Upper lobe of right lung (tissue), 1 donor: ENCODE measurements at places on chromosomes 4 and X. TPM values are rescaled to one million over a fixed set of nuclear protein-coding genes. Genes with fewer than 3 reads are reported as not detected.

GRCh38 chr4:72557021-72557420 is 12.0 kb downstream of the ADAMTS3 start:
- no peak overlapping the region for H3K27ac ChIP-seq
- no peaks in the 10 kb centered on the region for H3K36me3 ChIP-seq
- H3K27me3 ChIP-seq: no peaks in the 10 kb centered on the region
- H3K4me1 ChIP-seq: no peaks in the 10 kb centered on the region
- H3K4me3 ChIP-seq: no peak overlapping the region

- no peaks in the 10 kb centered on the region for H3K36me3 ChIP-seq
- H3K4me1 ChIP-seq: no peaks in the 10 kb centered on the region
- DNase-seq: no peak
- no peaks in the 10 kb centered on the region for H3K27me3 ChIP-seq
- no peak overlapping the region for H3K4me3 ChIP-seq
Observed at GRCh38 chr4:153725136-153725830, 34.5 kb downstream of the RNF175 start.

MGAT4D gene
- not detected for total RNA-seq

GRCh38 chr4:110250023-110250387 is 51.6 kb upstream of the ELOVL6 start:
- H3K36me3 ChIP-seq: no peaks in the 10 kb centered on the region
- H3K27ac ChIP-seq: no peak overlapping the region
- no peaks in the 10 kb centered on the region for H3K4me1 ChIP-seq
- H3K4me3 ChIP-seq: no peak overlapping the region

- H3K27ac ChIP-seq: no peak overlapping the region
- H3K4me3 ChIP-seq: no peak overlapping the region
- no peak for DNase-seq
- H3K27me3 ChIP-seq: no peaks in the 10 kb centered on the region
- no peaks in the 10 kb centered on the region for H3K4me1 ChIP-seq
Observed at GRCh38 chrX:142036116-142036515, 132.4 kb downstream of the MAGEC1 start.

- H3K36me3 ChIP-seq: no peaks in the 10 kb centered on the region
- H3K4me3 ChIP-seq: no peak overlapping the region
- H3K27ac ChIP-seq: no peak overlapping the region
- no peak for DNase-seq
- no peaks in the 10 kb centered on the region for H3K4me1 ChIP-seq
Observed at GRCh38 chr4:118941149-118941548, 52.5 kb downstream of the SYNPO2 start.

DNA sequence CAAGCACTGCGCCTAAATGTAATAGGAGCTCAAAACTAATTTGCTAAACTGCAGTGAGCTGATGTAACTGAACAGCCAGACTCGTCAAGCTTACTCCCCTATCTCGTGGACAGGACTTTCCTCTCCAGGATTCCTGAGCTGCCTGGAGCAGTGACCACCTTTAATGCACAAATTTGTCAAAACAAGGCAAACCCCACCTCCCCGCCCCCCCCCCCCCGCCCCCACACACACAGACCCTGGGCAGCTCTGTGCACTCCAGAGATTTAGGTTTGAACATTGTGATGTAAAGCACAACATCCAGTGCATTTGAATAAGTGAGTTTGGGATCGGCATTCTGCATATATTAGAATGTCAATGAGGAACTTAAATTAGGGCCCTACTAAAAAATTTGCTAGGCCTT is 77.7 kb upstream of the DHX15 start:
- H3K4me3 ChIP-seq: no peak overlapping the region
- no peak overlapping the region for H3K27ac ChIP-seq
- no peak for DNase-seq
- H3K36me3 ChIP-seq: no peaks in the 10 kb centered on the region

DNA sequence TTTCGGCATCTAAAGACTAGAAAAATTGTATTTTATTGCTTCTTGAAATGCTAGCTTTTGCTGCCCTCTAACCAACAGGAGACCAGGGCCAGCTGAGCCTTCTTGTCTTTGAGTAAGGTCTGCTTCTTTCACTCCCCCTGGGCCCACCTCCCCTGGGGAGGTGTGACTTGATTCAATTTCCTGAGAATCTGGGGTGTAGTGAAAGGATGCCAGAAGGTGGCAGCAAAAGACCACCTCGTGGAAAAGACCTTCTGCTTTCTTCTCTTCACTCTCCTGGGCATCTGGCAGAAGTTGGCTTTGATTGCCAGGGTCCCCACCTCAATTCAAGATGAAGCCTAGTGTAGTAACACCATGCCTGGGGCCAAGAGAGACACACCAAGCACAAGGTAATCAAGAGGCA is 96.5 kb upstream of the MAOA start:
- no peak overlapping the region for H3K4me3 ChIP-seq
- no peaks in the 10 kb centered on the region for H3K4me1 ChIP-seq
- DNase-seq: no peak
- H3K27me3 ChIP-seq: no peaks in the 10 kb centered on the region

GRCh38 chr4:179585761-179586160 is 2143.5 kb upstream of the AGA start:
- H3K27me3 ChIP-seq: no peaks in the 10 kb centered on the region
- no peak overlapping the region for H3K4me3 ChIP-seq
- no peak overlapping the region for H3K27ac ChIP-seq
- no peak for DNase-seq
- H3K36me3 ChIP-seq: no peaks in the 10 kb centered on the region

ZFYVE28 gene
- 16.6 TPM for total RNA-seq

DNA sequence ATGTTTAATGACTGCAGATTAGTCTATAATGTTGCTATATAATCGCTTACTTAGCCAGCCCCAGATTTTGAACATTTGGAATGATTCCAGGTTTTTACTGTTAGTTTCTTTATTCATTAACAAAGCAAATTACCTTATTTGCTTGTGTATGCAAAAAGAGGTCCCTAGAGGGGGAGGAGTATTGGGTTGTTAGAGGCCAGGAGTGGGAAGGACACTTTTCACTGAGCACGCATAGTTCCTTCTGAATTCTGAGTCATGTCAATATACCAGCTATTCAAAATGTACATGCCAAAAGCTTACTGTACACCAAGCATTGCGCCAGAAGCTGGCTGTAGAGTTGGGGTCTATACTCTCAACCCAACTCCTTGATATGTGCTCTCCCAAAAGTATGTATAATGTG is 5.1 kb upstream of the DGAT2L6 start:
- no peak overlapping the region for H3K27ac ChIP-seq
- no peak for DNase-seq
- H3K4me3 ChIP-seq: no peak overlapping the region
- H3K27me3 ChIP-seq: no peaks in the 10 kb centered on the region
- no peaks in the 10 kb centered on the region for H3K4me1 ChIP-seq
- H3K36me3 ChIP-seq: no peaks in the 10 kb centered on the region

DACH2 gene
- total RNA-seq: not detected

- no peak overlapping the region for H3K4me3 ChIP-seq
- no peak for DNase-seq
- H3K27me3 ChIP-seq: no peaks in the 10 kb centered on the region
- H3K27ac ChIP-seq: no peak overlapping the region
Observed at GRCh38 chrX:40207626-40208025, 109.9 kb upstream of the BCOR start.

DNA sequence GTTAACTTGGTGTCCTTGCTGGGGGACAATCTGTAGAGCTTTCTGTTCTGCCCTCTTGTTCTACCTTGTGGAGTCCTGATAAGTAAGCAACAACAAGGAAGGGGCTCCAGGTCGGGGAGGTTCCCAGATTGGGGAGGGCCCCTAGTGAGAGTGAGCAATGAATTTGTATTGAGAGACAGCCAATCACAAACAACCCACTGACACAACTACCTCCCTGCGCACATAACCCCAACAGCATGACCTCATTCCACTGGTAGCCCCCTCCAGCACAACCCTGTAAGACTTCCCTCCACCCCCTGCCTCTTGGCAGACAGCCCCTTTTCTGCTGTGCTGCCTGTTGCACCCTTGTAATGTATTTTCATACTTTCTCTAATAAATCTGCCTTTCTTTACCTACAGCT is 19.7 kb upstream of the PNPLA4 start:
- no peaks in the 10 kb centered on the region for H3K4me1 ChIP-seq
- no peak overlapping the region for H3K4me3 ChIP-seq
- DNase-seq: no peak
- no peaks in the 10 kb centered on the region for H3K36me3 ChIP-seq
- H3K27ac ChIP-seq: no peak overlapping the region

DNA sequence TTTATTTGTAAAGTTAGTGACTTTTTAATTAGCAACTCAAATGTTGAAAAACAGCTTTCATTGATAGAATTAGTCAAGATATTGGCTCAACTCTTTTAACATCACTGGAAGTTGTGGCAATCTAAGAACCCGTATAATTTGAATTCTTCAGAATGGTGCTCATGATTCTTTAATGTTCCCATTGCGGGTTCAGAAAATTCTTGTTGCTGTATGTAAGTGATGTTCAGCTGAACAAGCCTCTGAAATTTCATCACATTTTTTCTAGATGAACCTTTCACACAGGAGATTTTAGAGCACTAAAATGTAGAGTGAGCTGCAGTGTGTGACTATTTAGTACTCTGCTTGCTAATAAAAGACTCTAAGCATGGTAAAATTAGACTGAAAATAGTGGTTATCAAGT is 1317.7 kb downstream of the FSTL5 start:
- no peaks in the 10 kb centered on the region for H3K4me1 ChIP-seq
- no peak overlapping the region for H3K4me3 ChIP-seq
- H3K27ac ChIP-seq: no peak overlapping the region
- no peak for DNase-seq
- H3K27me3 ChIP-seq: no peaks in the 10 kb centered on the region

GRCh38 chrX:12999422-12999821 is 24.5 kb downstream of the TMSB4X start:
- H3K4me3 ChIP-seq: no peak overlapping the region
- peaks cover 15% of the 10 kb centered on the region for H3K4me1 ChIP-seq
- no peak for DNase-seq

GPR50 gene
- total RNA-seq: not detected

- DNase-seq: no peak
- no peak overlapping the region for H3K4me3 ChIP-seq
- no peak overlapping the region for H3K27ac ChIP-seq
- no peaks in the 10 kb centered on the region for H3K27me3 ChIP-seq
Observed at GRCh38 chr4:183522821-183523220, 18.0 kb downstream of the ING2 start.

DNA sequence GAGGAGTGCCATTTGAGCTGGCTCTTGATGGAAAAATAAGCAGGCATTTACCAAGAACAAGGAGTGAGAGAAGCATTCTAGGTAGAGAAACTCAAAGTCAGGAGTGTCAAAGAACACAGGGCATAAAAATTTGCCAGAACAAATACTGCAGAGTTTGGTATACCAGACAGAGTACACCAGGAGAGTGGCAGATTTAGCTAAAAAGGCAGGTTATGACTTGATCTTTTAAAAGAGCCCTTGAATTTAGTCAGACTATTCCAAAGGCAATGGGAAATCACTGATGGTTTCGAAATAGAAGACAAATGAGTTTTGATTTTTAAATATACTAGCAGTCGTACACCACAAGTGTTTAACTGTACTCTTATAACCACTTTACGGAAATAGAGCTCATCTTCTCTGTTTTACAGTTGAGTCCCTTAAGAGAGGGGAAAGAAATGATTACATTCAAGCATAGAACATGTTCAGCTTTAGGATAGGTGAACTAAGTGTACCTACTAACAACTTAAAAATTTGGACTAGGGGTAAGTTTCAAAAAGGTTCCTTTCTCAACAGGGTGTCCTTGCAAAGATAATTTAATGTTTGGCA is 10.2 kb downstream of the UBE2D3 start:
- H3K36me3 ChIP-seq: peaks cover 23% of the 10 kb centered on the region
- H3K4me3 ChIP-seq: no peak overlapping the region
- H3K27me3 ChIP-seq: no peaks in the 10 kb centered on the region
- peaks cover 98% of the 10 kb centered on the region for H3K4me1 ChIP-seq
- DNase-seq: no peak

FAM9C gene
- total RNA-seq: not detected

- H3K27ac ChIP-seq: no peak overlapping the region
- peaks cover 19% of the 10 kb centered on the region for H3K4me1 ChIP-seq
- H3K4me3 ChIP-seq: no peak overlapping the region
- no peak for DNase-seq
Observed at GRCh38 chr4:48366611-48367010, 25.3 kb downstream of the SLAIN2 start.

KLF8 gene
- total RNA-seq: 16.3 TPM

FRMPD4 gene
- total RNA-seq: 0.29 TPM

PABPC1L2B gene
- total RNA-seq: not detected

DNA sequence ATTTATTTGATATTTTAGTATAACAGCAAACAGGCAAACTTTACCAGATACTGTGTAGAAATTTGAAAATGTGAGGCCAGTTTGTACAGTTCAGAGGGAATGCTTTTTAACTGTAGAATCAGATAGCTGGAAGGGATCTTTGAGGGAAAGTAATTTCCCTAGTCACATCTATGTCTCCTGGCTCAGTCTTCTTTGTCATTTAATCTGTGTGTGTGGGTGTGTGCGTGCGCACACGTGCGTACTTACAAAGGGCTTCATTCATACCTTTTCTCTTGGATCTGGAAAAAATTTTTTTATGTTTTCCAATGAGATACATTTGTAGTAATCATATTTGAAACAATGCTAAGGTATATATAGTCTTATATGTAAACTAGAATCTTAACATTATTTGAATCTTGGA is 44.6 kb downstream of the IL13RA1 start:
- no peak overlapping the region for H3K4me3 ChIP-seq
- H3K27ac ChIP-seq: no peak overlapping the region
- no peak for DNase-seq
- peaks cover 4% of the 10 kb centered on the region for H3K36me3 ChIP-seq
- H3K27me3 ChIP-seq: no peaks in the 10 kb centered on the region

GRCh38 chr4:38366456-38366855 is 297.5 kb upstream of the KLF3 start:
- H3K27me3 ChIP-seq: no peaks in the 10 kb centered on the region
- peaks cover 9% of the 10 kb centered on the region for H3K4me1 ChIP-seq
- no peak for DNase-seq

PIGA gene
- total RNA-seq: 29.4 TPM

DNA sequence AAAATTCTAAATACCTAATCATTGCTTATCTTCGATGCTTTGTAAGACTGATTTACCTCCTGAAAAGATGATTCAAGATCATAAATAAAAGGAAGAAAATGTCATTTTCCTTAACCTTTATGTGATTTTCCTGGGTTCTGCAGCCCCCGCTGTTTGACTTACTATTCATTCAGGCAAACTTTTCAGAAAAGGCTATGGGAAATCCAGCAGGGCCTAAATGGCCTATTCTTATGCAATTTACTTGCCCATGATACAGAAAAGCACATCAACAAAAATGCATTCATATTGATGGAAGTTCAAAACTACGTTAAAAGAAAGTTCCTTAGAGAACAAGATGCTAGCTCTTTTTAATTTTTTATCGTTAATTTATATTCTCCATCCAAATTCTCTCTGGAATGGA is 51.2 kb downstream of the TMEM144 start:
- H3K36me3 ChIP-seq: no peaks in the 10 kb centered on the region
- no peak for DNase-seq
- H3K4me3 ChIP-seq: no peak overlapping the region
- H3K27me3 ChIP-seq: no peaks in the 10 kb centered on the region
- no peak overlapping the region for H3K27ac ChIP-seq
